Upper lobe of left lung (tissue), 6 donors: ENCODE measurements at places on chromosomes 7 and 10.

GRCh38 chr10:12631787-12632562 is 282.6 kb downstream of the CAMK1D start:
- DNase-seq, result no peak

DNA sequence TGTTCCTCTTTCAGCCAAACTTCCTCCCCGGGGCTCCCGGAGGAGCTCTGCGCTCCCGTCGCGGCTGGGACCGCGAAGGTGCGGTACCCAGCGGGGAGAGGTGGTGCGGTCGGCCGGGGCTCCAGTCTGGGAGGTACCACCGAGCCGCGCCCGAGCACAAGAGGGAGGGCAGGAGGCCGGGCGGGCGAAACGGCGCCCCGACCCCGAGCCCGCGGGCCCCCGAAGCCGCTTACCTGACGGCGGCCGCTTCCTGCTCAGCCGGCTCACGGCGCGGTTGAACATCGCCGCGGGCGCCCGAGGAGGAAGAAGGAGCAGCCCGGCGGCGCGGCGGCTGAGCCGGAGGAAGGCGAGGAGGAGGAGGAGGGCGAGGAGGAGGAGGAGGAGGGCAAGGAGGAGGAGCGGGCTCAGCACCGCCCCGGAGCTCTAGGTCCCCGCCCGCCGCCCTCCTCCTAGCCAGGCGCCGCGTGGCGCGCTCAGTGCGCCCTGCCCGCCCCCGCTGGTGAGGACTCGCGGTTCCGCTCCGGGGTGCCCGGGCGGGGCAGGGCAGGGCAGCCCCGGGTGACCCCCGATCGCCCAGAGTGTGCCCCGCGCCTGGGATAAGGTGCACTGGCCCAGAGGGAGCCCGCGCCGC is at the start of gene RGS10:
TSS of gene RGS10 (minus strand) at position 363 of the 631 bp plus-strand sequence. CDS start at position 282, 81 bp downstream.
- DNase-seq, result peak; percentile 95

GRCh38 chr7:70838292-70838907 is 293.5 kb upstream of the GALNT17 start:
- DNase-seq, result no peak

- DNase-seq, result no peak
These were observed 139.4 kb downstream of the KCND2 start for GRCh38 chr7:120412139-120413050.

DNA sequence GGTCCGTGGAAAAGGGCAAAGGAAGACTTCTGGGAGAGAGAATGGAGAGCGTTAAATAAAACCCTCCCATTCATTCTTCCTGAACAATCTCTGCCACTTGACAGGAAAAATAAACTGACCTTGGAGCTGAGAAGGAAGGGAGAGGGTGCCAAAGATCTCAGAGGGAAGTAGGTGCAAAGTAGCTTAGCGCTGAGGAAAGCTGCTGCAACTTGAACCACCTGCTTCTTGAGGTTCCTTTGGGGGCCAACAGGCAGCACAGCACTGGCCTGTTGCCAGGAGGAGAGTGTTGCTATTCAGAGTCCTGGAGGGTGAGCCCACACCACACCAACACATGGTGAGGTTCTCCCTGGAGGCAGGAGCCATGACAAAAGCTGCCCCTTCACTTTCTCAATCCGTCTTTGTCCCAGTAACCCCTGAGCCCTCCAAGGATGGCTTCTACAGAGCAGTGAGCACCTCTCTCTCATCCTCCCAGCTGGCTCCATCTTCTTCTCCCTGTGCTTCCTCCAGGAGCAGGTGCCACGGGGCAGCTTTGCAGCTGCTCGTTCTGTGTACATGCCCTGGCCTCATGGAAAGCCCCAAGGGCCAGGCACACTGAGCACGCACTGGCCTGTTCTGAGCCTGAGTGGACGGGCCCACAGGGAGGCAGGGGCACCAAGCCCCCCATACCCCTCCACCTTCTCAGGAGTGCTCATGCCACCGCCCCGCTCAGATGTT is 101.3 kb downstream of the STRA8 start:
- no peak for DNase-seq

- DNase-seq, result no peak
These were observed 608.0 kb downstream of the DNAJB6 start for GRCh38 chr7:157944734-157945291.

DNA sequence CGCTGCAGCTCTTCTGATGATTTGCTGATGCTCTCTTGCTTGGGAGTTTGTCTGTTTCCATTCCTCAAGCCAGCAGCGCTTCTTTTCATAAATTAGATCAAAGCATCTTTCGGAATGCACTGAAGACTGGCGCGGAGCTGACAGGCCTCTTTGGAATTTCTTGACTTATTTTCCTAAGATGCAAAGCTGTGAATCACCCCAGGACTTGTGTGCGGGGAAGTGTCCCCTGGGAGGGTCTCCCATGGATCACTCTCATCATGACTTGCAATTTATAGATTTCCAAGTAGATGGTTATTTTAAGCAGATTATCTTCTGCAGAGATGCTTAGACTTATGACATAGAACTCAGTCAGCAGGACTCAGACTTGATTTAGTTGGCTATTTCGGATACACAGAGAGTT is 467.2 kb downstream of the TCERG1L start:
- DNase-seq, result no peak

GRCh38 chr7:31669461-31669860 is 17.6 kb upstream of the PPP1R17 start:
- no peak for DNase-seq

- no peak for DNase-seq
These were observed 18.7 kb downstream of the CALD1 start for GRCh38 chr7:134798155-134798554.

DNA sequence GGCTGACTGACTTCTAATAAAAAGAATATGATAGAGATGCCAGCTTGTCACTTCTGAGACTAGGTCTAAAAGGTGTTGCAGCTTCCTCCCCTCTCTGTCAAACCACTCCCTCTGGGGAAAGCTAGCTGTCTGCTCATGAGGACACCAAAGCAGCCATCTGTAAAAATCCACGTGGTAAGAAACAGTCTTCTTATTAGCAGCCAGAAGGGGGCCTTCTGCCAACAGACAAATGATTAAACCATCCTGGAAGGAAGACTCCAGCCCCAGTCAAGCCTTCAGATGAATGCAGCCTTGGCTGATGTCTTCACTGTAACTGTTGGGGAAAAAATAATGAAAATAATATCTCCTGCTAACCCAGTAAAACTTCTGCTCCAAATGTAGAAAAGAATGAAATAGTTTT is 41.9 kb upstream of the DAGLB start:
- DNase-seq, result no peak

DNA sequence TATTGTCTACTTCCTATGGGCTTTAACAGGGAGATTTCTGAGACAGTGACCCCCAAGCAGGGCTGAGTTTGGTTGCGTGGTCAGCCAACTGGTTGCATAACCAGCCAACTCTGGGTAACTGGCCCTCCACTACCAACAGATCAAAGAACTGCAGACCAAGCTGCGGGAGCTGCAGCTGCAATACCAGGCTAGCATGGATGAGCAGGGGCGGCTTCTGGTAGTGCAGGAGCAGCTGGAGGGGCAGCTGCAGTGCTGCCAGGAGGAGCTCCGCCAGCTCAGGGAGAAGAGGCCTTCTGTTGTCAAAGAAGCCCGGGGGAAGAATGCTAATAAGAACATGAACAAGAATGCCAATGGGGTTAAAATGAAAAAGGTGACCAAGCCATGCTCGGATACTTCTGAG is 15.7 kb upstream of the FLNC start:
- DNase-seq, result no peak

DNA sequence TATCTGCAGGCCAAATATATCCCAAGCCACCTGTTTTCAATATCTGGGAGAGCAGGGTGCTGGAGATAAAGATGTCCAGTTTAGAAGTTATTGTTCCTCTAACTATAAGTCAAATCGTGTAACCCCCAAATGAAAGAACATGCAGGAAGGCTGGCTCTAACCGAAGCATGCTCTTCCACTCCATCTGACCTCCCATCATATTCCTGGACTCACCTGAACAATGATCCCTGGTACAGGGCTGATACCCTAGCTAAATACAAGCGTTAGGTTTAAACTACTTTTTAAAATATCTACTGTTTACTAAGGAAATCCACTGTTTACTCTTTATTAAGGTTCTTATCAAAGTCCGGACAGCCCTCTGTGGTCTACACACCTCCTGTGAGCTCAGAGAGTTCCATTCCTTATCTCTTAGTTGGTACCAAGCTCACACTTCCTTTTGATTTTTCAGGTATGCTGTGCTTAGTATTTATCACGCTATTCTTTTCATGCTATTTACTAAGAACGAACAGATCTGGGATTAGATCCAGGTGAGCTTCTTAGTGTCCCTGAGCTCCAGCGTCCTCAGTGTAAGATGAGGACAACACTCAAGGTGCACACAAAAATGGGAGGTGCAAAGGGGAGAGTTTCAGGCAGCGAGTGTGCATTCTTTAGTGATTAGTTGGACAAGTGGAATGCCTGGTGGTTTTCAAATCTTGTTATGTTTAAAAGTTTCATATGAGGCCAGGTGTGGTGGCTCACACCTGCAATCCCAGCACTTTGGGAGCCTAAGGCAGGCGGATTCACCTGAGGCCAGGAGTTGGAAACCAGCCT is 23.6 kb upstream of the COBL start:
- no peak for DNase-seq

- no peak for DNase-seq
These were observed 914 bp downstream of the ZNF37A start for GRCh38 chr10:38094927-38095574.

DNA sequence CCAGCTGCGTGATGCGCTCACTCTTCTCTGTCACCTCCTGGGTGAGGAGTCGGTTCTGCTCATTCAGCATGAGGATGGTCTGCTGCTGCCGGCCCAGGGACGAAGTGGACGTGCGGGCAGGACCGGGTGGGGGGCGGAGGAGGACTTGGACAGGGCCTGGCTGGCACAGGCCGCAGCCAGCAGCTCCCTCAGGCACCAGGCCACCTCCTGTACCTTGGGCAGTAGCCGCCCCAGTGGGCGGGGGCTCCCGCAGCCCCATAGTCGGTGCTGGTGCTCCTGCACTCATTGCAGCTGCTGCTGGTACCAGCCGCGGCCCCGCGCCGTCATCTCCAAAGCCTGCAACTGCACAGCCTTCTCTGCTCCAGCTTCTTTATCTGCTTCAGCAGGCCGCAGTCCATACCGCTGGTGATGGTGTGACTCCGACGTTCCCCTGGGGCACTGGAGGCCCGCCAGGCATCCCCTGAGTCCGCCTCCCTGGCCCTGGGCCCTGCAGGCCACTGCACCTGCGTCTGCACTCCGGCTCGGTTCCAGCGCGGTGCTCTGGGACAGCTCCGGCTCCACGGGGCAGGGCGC is 884.9 kb upstream of the ZNF722 start:
- no peak for DNase-seq

DNA sequence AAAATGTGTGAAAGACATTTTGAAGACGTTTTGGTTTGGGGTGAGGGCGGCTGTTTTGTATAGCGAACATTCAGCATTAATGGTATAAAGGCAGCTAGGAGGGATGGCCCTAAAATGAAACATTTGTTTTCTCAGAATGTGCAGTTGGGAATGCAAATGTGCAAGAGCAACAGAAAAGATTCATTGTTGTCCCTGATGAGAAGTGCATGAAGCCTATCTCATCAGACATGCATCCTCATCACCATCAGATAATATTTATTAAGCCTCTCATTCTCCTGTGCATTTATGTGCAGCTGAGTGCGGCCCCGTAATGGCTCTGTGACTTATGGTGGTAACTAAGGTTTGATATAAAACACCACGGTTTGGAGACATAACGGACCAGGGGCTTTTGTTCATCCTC is 199.5 kb downstream of the GFRA1 start:
- no peak for DNase-seq

GRCh38 chr7:99504281-99504602 is 220 bp upstream of the ZKSCAN5 start:
- DNase-seq, result no peak
